Right cardiac atrium (tissue), 5 donors: ENCODE measurements at places on chromosomes 1 and 21.

DNA sequence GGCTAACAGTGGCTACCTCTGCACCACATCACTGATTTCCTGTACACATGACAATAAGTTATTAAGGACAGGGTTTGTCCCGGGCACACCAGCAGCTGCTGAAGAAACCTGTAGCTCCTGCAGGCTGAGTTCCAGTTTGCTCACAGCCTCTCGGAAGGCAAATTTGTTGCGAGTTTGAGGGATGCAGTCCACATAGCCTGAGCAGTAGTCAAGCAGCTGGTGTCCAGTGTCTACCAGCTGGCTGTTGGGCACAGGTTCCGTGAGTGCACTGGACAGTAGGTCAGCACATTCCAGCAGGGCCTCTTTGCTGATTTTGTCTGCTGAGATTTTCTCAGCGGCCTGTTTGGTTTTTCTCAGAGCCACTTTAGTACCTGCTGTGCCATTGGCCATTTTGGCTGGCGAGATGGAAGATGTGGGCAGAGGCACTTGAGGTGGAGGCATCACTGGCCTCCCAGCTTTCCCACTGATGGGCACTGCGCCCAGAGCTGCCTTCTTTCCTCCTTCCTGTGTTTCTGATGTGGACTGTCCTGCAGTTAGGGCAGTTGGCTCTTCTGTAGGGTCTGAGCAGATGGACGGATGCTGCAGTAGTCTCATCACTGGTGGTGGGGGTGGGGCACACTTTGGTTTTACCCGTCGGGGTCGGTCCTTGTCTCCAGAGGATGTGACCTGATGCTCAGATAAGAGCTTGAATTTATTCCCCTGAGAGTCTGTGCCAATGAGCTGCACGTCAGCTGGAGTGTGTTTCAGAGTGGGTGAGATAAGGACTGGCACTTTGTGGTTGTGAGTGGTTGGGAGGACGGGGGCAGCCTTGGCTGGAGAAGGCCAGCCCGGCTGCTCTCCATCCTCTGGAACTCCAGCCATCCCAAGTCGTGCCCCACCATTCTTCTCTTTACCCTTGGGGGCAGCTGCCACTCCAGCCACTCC, 26.1 kb downstream of the TOR3A start:
- no peak for DNase-seq

- DNase-seq: peak; percentile 73
These were observed 19.2 kb downstream of the AGPAT3 start for GRCh38 chr21:43884012-43884860.

- no peak for DNase-seq
These were observed 53.2 kb downstream of the RIPK4 start for GRCh38 chr21:41713495-41714281.

DNA sequence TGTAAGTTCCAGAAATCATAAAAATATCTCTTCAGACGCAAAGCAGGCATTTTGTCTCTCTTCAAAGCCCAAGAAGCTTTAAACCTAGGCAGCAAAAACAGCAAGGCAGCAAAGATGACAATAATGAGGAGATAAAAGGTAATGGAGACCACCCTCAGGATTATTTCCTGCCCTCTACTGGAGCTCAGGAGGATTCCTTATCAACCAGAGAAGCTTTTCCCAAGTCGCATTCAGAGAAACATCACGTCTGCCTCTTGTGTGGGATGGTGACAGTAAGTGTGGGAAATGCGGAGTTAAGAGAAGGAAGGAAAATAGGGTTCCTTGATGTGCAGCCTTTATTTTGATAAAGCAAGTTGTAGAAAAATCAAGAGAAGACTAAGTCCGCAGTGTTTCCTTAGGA, 365.8 kb downstream of the RGS7 start:
- no peak for DNase-seq

- DNase-seq: peak; percentile 91
These were observed 72.2 kb downstream of the CD46 start for GRCh38 chr1:207823880-207824566.

GRCh38 chr1:35442734-35443133, 114.5 kb downstream of the KIAA0319L start:
- DNase-seq: peak; percentile 56

GRCh38 chr1:1858382-1859086, 32.4 kb downstream of the GNB1 start:
- DNase-seq: peak; percentile 87

GRCh38 chr1:2045468-2046173, 4.6 kb upstream of the PRKCZ start:
- DNase-seq: peak; percentile 67

- DNase-seq: no peak
These were observed 13.9 kb downstream of the DLGAP3 start for GRCh38 chr1:34915521-34915920.

- no peak for DNase-seq
These were observed 30.2 kb downstream of the DPH5 start for GRCh38 chr1:100995198-100995988.

- peak; percentile 27 for DNase-seq
These were observed 35.5 kb upstream of the ZNF362 start for GRCh38 chr1:33220676-33221384.
